ENCODE measurements at places on chromosomes 1 and 21.

DNA sequence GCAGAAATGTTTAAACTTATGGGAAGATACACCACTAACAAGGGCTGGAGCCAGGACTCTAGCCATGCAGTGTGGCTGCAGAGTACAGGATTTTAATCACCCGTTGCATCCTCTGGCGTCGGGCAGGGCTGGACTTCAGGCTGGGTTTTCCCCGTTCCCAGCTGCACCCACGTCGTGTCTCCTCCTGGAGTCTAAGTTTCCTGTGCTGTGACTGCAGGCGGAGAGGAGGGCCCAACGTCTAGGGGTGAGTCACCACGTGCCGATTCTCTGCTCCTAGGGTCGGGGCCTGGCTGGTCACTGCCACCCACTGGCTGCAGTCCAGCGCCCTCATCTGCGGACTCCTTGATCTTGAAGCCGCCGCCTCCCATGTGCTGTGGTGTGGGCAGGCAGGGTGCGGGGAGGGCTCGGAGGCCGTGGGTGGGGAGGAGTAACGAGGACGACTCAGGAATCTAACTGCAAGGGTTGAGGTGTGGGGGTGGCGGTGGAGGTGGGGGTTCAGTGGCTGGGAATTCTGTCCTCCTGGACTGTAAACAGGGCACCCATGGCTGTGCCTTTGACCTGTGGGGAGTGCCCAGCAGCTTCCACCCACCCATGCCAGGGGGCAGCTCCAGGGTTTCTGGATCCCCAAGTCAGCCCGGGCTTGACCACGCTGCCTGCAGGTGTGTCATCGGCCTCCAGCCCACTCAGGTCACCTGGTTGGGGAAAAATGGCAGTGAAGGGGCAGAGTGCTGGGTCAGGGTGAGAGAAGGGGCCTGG lies 77.8 kb downstream of the ALPL start:
- DNase-seq, result no peak

DNA sequence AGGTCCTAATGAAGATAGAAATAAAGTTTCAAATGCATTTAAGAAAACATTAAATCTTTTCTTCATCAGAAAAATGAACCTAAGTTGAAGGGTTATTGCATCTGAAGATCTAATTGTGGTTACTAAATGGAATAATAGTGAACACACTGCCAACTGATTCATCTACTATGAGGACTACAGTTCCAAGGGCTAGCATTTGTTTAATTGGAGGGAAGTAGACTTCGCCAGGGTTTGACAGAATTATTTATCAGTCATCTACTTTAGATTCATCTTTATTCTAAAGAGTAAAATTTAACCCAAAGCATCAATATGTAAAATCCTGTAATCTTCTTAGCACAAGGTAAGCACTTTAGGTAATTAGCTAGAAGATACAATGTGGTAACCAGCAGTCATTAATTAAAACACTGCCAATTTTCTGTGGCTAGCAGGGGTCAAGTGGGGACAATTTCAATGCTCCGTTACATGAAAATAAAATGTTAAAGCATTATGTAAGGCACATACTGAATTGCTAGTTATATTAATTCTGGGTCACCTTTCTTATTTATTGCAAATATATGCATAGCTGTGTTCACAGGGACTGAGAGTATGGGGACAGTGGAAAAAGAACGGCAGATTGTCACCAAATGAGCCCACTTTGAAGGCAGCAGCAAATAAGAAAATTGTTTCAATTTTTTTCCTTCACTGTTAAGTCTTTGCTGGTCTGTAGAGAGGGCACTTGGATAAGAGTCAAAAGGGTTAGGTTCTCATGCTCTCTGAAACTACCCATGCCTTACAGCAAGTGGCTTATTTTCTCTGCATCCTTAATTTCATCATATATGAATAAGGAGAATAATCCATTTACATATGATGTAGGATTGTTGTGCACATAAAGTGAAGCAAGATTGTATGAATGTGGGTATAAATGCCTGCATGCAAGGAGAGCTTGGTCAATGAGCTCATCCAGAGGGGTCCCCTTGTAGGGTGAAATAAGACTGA lies 416.0 kb downstream of the PCP4 start:
- no peak for DNase-seq

DNA sequence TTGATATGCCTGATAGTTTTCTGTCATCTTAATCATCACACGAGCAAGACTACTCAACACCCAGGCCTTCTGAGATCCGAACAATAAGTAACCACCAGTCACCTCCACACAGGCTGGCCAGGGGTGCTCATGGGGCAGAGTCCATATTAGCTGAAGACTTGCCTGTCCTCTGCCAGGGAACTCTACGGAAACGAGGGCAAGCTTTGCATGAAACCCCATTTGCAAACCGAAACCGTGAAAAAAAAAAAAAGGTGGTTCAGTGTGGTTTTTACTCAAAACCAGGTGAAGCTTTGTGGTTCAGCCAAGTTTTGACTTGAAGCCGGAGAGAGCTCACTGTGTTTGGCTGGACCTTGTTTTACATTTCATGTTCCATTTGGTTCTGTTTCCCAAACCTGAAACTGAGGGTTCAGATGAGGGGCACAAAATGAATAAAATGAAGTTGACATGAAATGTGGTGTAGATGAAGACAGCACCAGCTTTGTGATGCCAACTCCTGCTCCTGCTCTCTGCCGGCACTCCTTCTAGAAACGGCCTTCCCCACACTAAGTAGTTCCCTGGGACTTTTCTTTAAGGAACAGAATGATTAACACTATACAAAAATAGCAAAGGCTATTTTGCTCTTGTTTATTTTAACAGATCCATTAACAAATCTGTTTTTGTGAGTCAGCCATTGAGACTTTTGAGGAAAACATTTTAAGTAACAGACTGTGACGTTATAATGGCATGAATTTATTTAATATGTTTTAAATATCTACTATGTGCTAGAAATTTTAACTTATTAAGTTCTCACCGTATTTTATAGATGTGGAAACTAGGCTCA lies 74.7 kb downstream of the RUNX1 start:
- no peak for DNase-seq

- DNase-seq, result no peak
Measured at GRCh38 chr1:107964336-107965109, 457 bp downstream of the VAV3 start.

DNA sequence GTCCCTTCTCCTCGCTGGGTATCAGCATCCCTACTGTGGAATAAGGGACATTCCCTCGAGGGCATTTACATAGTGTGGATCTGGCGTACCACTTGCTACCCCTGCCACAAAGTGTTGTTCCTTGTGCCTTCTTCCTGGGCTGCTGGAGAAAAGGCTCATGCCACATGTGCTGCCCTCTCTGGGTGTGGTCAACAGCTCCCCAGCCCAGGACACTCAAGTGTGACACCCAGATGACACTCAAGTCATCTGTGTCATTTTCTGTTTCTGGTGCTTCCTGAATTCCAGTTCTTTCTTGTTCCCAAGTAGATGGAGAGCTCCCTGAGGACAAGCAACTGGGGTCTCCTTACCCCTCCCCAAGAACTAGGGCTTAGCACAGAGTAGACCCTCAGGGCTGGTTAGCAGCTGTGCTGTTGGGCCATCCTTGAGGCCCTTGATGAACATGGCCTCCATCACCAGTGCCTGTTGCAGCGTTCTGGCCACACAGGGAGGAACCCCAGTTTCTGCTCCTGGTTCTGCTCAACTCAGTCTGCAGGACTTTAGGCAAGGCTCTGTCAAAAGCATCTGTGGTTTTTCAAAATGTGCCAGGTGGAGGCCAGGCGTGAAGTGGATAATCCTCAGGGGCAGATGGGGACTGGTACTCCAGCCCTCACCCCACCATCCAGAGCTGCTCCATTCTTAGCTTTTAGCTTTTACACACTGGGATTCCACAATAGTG lies 49.0 kb upstream of the CLIC4 start:
- DNase-seq, result no peak

DNA sequence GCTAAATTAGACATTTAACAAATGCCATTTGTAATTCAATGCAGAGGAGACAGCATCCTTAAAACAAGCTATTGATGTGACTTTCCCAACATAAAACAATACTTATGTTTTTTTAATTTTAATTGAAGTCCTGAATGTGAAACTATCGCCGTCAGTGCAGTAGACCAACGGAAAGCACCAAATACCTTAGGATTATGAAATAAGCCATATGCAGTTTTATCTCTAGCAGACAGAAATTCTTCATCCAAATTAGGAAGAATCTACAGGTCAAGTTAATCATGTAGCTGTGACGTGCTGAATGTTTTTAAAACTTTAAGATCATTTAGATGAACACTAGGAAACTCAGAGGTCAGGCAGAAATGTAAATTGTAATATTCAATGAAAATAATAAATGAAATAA lies 714 bp upstream of the ST6GALNAC5 start:
- DNase-seq, result no peak

- DNase-seq, result no peak
Measured at GRCh38 chr1:37410105-37410504, 64.3 kb upstream of the ZC3H12A start.

- no peak for DNase-seq
Measured at GRCh38 chr1:52627028-52627427, 5.9 kb upstream of the SHISAL2A start.

- peak; percentile 71 for DNase-seq
Measured at GRCh38 chr1:185646202-185646683, 87.9 kb upstream of the HMCN1 start.

- DNase-seq, result no peak
Measured at GRCh38 chr1:2806591-2806990, 5.1 kb upstream of the TTC34 start.

DNA sequence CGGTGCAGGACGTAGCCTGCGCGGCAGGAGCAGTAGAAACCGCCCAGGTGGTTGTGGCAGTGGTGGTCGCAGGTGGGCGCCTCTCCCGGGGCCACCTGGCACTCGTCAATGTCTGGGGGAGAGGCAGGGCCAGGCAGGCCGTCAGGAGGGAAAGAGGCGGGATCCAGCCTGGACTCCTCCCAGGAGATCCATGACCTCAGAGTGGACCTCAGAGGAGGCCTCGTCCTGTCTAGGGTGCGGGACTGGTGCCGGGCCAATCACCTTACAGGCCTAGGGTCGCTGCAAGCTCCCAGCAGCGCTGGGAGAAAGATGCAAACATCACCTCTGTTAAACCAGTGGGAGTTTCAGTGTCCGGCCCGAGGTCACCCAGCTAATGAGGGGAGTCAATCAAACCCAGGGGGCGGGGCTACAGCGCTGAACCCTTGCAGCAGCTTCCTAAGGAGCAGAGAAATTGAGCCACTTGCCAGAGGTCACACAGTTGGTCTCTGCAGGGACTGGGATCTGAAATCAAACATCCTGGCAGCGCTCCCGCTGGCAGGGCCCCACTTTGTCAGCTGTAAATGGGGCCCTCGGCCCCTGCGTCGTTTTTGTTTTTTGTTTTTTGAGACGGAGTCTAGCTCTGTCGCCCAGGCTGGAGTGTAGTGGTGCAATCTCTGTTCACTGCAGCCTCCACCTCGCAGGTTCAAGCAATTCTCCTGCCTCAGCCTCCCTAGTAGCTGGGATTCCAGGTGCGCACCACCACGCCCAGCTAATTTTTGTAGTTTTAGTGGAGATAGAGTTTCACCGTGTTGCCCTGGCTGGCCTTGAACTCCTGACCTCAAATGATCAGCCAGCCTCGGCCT lies 1.4 kb downstream of the MASP2 start:
- no peak for DNase-seq

- no peak for DNase-seq
Measured at GRCh38 chr1:225880222-225880588, 2.0 kb downstream of the TMEM63A start.

DNA sequence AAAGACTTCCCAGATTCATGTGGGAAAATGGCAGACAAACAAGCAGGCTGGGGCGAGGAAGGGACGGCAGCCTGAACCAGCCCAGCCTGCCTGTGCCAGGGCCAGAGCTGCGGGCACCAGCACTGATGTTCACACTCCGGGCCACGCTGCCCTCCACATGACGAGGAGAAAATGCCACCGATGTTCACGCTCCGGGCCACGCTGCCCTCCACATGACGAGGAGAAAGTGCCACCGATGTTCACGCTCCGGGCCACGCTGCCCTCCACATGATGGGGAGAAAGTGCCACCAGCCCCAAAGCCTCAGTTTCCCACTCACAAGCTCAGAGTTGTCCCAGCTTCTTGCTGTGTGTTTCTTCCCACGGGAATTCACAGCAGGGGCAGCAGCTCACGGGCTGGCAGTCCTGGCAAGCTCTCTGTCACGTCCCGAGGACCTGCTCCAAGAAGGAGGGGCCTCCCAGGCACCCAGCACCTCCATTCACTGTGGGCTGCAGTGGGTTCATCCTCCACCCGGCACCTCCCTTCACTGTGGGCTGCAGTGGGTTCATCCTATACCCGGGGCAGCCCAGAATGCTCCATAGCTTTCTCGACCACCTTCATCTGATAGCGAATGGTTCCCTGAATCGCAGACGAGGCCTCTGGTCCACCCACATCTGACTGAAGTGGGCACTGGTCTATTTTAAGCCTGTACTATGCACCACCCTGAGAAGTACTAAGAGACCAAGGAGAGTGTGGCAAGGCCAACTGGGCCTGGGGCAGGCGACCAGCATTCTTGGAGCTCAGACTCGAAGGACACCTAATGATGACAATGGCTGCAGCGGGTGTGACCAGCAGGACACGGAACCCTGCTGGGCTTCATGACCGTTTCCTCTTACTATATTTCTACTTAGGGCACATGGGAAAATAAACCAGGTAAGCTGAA lies 108.8 kb downstream of the NPHP4 start:
- no peak for DNase-seq

GRCh38 chr1:228750915-228751314 lies 15.6 kb downstream of the RHOU start:
- DNase-seq, result no peak

- no peak for DNase-seq
Measured at GRCh38 chr1:57072401-57073110, 106.7 kb upstream of the C8B start.

GRCh38 chr1:155071701-155072100 lies 6.9 kb upstream of the EFNA3 start:
- no peak for DNase-seq

DNA sequence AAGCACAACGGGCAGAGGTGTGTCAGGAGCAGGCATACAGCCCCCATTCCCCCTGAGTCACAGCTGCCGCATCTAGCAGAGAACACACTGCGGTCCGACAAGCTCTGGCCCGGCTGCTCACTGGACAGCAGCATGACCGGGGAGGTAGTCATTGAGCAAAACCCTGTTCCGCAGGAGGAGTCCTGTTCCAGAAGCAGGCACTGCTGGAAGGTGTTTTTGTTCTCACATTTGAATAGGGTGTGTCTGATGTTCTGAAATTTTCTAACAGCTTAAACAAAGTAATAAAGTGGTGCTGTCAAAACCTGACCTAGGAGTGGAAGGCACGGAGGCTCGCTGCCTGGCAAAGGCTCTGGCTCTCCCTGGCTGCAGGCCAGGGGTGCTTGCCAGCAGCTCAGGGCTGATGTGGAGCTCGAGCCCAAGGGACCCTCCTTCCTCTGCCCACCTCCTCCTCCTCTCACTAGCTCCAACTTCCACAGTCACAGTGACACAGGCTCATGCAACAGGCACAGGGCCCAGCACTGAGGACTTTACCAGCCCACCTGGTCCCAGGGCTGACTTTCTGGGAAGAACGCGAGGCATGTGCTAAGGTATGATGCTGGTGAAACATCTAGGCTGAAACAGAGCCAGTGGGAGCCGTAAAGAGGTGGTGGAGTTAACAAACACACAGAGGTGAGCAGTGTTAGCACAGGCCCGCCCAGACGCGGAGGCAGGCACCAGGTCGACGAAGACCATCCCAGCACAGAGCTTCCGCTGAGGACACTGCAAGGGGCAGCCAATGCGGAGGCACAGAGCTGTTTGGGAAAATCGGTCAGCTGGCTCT lies 118.6 kb upstream of the IFFO2 start:
- no peak for DNase-seq

Data from GOT3 (cell line).